Effector memory CD4-positive, alpha-beta T cell (primary cell): ENCODE measurements at places on chromosomes 2 and 18.
A peak's percentile ranks its signal among the peaks of the same experiment; 100 is the strongest.

GRCh38 chr2:192499476-192499875, 304.7 kb upstream of the TMEFF2 start:
- DNase-seq = no peak

- no peak for DNase-seq
These were observed 24.7 kb upstream of the CEP68 start for GRCh38 chr2:65031341-65032018.

- DNase-seq = peak; percentile 19
These were observed 36.0 kb downstream of the LBH start for GRCh38 chr2:30267161-30267975.

- no peak for DNase-seq
These were observed 13.3 kb downstream of the MRPL44 start for GRCh38 chr2:223970343-223971128.

- no peak for DNase-seq
These were observed 663.9 kb upstream of the CHAC2 start for GRCh38 chr2:53103679-53104078.

DNA sequence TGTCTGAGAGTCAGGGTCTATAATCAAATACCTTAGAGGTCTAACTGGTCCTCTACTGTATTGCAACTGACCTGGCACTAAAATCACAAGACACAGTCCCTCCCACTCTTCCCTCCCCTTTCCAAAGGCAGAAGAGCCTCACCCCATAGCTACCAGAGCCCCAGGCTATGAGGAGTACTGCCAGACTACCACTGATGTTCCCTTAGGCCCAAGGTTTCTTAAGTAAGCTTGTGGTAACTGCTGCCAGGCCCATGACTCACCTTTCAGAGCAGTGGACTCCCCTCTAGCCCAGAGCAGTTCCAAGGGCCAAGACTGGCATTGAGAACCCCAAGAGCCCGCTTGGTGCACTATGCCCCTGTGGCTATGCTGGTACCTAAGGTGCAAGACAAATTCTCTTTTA, 1193.4 kb downstream of the DSC3 start:
- no peak for DNase-seq

- DNase-seq = no peak
These were observed 43.8 kb upstream of the SLC14A1 start for GRCh38 chr18:45680066-45680690.

- DNase-seq = no peak
These were observed 12.0 kb downstream of the ONECUT2 start for GRCh38 chr18:57447154-57447621.

GRCh38 chr2:124778076-124778475, 753.0 kb downstream of the CNTNAP5 start:
- no peak for DNase-seq

DNA sequence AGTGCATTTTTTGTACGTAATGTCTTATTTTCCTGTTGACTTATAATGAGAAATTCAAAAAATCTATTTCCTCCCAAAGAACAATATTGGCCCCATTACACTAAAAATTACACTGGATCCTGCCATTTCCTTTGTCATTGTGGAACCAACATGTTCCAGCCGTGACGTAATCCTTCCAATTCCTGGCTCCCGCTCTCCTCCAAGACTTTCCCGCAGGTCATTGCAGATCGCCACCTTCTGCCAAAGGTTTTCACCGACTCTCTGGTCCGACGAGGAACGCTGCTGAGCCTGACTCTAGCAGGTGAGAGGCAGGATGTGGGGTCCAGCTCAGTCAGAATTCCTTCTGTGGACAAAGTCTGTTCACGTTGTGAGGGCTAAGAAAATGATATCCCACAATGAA, 38.0 kb downstream of the PTGR3 start:
- DNase-seq = no peak

DNA sequence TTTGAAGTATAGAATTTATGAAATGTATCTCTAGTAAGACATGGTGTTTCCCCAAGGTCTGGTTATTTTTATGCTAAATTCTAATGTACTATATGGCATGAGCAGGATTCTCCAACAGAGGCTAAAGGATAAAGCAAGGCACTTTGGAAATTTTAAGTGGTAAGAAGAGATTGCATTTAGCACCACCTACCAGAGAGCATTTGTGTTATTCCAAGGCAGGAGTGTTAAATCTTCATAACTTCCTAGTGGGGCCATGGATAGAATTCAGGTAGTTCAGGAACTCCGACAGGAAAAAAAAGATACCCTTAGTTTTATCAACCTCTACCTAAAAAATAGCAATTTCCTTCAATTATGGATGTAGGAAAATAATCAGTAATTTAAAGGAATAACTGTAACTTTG, 497.4 kb upstream of the CRIM1 start:
- no peak for DNase-seq

GRCh38 chr18:24227977-24228666, 89.3 kb downstream of the CABYR start:
- no peak for DNase-seq

DNA sequence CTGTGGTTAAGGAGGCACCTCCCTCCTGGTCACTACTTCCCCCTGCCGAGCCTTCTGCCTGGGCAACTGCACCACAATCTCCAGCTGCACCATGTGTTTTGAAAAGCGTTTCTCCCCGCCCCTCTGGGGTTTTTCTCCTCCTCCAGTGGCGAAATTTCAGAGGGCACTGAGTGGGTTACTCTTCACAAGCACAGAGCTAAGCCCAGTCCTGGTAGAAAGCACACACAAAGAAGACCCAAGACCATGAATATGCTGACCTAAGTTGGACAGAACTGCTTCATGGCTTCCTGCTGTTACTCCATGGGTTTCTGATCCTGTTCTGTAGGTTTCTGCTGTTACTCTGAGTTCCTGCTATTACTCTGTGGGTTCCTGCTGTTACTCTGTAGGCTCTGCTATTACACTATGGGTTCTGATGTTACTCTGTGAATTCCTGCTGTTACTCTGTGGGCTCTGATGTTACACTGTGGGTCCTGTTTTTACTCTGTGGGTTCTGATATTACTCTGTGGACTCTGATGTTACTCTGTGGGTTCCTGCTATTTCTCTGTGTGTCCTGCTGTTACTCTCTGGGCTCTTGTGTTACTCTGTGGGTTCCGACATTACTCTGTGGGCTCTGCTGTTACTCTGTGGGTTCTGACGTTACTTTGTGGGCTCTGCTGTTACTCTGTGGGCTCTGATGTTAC, 216.6 kb downstream of the RTP5 start:
- no peak for DNase-seq

- DNase-seq = no peak
These were observed 51.1 kb downstream of the ARHGEF33 start for GRCh38 chr2:38940746-38941145.

DNA sequence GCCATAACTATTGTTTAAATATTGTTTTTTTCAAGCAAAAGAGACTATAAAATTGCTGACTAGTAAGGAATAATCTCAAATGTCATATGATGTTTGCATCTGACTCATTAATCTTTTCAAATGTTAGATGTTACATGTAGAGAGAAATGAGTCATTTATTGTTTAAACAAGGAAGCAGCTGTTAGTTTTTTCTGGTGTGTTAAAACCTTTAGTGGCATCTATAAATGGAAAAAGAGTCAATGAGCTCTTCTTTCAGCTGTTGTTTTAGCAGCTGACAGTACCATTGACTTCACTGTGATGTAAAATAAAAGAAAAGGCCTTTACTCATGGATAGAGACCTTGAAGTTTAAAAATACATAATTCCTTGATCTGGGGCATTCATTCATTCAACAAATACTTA, 1.8 kb upstream of the KLHL41 start:
- DNase-seq = no peak

DNA sequence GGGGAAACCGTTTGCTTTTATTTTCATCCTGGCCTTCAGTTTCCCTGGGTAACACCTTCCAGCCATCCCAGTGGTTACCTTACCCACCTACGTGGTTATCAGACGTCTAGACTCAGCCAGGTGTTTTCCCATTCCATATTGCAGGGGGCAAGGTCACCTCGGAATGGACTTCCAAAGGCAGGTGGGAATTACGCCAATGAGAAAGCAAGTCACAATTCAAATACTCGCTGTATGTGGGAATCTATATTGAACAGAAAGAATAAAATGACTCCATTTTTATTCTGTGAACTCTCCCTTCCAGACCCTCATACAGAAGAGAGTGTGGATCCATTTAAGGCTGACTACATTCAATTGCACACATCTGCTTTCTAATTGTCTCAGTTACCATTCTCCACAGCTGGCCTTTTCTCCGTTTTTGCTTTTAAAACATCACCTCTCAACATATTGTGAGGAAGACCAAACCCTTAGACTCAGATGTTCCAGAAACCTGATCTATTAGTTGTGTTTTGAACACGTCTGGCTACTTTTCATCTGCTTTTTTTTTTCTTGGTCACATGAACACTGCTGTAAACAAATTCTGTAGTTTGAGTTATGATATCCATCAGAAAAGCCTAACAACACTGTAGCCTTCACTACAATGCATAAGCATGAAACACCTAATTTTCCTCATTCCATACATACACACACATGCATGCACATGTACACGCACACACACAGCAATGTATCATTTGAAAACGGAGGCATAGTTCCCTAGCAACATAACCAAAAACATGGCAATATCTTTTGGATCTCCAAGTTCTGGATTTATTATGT, 59.8 kb downstream of the BCL2 start:
- DNase-seq = no peak

GRCh38 chr2:59277671-59278070, 1036.5 kb upstream of the FANCL start:
- no peak for DNase-seq

DNA sequence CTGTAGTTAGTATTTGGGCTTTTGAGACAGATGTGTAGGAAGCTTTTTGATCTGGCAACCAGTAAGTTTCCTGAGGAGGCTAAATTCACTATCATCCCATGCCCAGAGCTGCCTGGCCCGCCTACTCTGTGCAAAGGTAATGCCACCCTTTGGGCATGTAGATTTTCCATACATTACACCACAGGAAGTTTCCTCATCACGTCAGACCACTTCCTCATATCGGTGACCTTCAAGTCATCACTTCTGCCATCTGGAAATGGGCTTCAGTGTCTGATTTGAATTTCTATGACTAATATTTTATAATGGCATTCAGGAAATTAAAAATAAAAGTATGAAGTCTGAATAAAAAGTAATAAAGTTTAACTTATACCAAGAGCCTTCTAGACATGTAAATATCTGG, 825.4 kb downstream of the DCDC2C start:
- no peak for DNase-seq

DNA sequence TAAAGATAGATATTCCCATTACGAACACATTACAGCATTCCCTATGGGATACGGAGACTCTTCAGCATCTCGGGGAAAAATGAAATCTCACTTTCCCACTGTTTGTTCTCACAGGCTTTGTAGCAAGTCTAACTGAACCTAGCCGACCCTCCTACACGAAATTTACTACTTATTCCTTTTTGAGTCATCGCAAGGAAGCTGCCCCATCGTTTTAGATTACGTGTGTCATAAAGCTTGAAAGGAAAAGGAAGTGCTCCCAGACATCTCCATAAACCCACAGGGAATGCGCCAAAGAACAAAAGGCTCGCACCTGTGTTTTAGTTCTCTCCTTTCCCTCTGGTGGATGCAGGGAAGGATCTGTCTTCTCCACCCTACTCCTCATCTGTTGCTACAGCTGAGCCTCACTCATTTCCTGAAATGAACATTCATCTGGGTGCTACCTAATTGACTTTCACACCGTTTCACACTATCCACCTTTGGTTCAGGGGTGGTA, 76.2 kb upstream of the STK39 start:
- DNase-seq = no peak

GRCh38 chr2:11805024-11805423, 58.6 kb downstream of the LPIN1 start:
- no peak for DNase-seq

DNA sequence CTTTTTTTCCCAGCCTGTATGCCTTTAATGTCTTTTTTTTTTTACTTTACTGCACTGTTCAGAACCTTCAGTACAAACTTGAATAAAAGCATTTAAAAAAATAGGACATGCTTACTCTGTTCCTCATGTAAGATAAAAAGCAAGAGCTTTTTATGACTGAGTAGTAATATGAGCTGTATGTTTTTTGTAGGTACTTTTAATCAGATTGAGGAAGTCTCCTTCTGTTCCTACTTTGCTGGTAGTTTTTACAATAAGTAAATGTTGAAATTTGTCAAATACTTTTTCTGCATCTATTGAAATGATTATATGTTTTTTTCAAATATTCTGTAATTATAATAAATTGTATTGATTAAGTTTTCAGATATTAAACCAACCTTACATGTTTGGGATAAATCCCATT, 189.8 kb downstream of the FAM210A start:
- no peak for DNase-seq

DNA sequence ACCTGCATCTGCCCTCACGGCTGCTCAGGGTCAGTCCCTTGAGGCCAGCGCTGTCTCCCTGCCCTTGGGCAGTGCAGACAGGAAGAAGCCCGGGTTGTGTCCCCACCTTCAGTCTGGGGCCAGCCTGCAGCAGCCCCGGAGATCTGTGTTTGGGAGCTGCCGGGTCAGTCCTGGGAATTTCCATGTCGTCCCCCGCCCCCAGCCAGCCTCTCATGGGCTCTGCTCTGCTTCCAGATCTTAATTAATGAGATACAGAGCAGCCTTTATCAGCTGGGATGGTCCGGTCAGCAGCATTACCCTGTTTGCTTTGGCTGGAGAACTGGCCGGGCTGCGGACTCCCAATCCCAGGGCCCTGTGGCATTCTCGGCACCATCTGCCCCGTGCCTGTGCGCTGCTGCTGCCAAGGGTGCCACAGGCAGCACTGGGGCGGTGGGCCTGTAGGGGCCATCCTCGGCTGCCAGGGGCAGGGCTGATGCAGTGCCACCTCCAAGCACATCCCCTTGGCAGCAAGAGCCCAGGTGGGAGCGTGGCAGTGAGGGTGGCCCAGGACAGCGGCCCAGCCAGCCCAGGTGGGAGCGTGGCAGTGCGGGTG, 2.4 kb downstream of the BOK start:
- no peak for DNase-seq

- no peak for DNase-seq
These were observed 189.9 kb downstream of the INO80D start for GRCh38 chr2:205895981-205896655.

DNA sequence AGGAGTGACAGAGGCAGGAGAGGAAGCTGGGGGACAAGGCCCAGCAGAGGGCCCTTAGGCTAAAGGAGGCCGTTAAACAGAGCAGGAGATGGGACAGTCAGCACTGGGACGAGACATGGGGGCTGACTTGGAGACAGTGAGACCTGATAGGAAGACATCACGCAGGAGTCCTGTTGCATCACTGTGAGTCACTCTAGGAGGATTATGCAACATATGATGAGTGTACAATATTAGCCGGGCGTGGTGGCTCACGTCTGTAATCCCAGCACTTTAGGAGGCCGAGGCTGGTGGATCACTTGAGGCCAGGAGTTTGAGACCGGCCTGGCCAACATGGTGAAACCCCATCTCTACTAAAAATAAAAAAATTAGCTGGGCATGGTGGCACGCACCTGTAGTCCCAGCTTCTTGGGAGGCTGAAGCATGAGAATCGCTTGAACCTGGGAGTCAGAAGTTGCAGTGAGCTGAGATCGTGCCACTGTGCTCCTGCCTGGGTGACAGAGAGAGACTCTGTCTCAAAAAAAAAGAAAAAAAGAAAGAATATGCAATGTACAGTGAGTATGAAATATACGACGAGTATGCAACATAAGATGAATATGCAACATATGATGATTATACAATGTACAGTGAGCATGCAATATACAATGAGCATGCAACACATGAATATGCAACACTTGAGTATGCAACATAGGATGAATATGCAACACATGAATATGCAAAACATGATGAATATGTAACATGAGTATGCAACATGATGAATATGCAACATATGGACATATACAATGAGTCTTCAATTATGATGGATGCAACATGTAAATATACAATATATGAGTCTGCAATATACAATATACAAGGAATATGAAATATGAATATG, 83.3 kb upstream of the ID2 start:
- DNase-seq = no peak

GRCh38 chr2:42045352-42045751, 2.5 kb upstream of the PKDCC start:
- DNase-seq = no peak
